ENCODE measurements at places on chromosomes 11 and 22. TPM values are rescaled to one million over a fixed set of nuclear protein-coding genes. Genes with fewer than 3 reads are reported as not detected.
A peak's percentile ranks its signal among the peaks of the same experiment; 100 is the strongest.

DNA sequence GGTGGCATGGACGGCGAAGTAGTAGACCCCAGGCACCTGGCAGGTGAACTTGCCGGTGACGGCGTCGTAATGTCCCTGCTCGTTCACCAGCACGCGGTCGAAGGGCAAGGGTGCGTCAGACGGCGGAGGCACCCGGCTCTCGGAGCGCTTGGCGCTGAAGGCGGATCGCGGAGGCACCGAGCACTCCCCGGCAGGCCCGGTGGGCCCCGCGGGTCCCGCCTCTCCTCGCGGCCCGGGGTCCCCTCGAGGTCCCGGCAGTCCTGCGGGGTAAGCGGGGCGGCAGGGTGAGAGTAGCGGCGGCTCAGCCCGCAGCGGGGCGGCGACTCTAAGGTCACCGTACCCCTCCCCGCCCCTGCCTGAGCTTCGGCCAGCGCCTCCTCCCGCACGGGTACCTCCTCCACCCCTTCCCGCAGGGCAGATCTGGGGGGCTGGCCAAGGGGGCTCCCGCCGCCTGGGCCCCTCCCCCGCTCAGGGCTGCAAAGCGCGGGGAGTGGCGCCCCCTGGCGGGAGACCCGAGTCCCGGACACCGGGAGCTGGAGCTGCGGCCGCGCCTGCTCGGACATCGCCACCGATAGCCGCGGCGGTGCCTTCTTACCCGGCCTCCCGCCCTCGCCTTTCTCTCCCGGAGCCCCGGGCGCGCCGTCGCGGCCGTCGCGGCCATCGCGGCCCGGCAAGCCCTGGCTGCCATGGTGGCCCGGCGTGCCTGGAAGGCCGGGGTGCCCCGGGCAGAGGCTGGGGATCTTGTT lies 921 bp downstream of the C1QTNF5 start:
- peaks cover 25% of the 10 kb centered on the region for H3K4me1 ChIP-seq
- no peak for DNase-seq
- H3K4me3 ChIP-seq, result no peak overlapping the region
- peaks cover 23% of the 10 kb centered on the region for H3K27me3 ChIP-seq

DNA sequence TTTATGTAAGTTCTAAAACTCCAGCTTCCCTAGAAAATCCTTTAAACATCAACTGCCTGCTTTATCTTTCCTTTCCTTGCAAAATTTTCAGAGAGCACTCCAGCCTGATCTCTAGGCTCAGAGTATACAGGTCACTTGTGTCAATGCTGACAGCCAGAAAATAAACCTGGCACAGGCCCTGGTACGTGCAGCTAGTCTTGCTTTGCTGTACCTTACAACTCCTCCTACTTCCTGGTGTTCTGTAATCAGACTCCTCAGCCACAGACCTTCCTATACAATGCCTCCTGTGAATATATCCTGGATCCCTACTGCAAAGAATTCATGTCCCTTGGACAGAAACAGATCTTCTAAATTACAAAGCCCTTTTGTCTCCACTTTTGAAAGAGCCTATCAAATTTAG lies 24.2 kb upstream of the TMEM123 start:
- H3K36me3 ChIP-seq, result no peaks in the 10 kb centered on the region
- H3K27me3 ChIP-seq, result no peaks in the 10 kb centered on the region
- H3K4me3 ChIP-seq, result no peak overlapping the region
- peaks cover 47% of the 10 kb centered on the region for H3K4me1 ChIP-seq
- no peak overlapping the region for H3K27ac ChIP-seq

The SLC25A45 gene
- 17.0 TPM for total RNA-seq

DNA sequence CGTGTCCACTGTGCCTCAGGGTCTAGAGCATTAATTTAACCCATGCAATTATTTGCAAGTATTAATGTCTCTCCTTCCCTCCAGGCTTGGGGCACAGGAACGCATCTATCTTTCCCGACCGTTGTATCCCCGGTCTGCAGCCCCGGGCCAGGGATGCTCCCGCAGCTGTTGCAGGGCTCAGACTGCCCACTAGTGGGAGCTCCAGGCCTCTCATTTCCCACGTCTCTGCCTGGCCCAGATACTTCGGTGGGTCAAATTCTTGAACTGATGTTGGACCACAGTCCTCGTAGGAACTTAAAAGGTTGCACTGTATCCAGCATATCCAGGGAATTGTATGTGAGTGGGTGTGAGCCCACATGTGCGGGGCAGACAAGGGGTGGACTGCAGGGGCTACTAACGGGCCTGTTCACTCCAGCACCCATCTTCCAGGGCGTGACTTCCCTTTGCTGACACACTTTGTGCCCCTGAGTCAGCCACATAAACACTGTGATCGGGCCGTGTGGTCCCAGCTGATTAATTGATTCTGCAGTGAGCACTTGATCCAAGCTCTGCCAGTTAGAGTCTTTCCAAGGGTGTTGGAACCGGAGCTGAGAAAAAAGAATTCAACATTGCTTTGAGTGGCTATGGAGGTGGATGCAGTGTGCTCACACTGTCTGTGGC lies 451.3 kb downstream of the TBC1D22A start:
- DNase-seq, result peak; percentile 38
- H3K4me1 ChIP-seq, result no peaks in the 10 kb centered on the region
- no peaks in the 10 kb centered on the region for H3K36me3 ChIP-seq
- no peak overlapping the region for H3K4me3 ChIP-seq
- H3K27ac ChIP-seq, result no peak overlapping the region

- H3K4me3 ChIP-seq, result no peak overlapping the region
- DNase-seq, result no peak
- no peaks in the 10 kb centered on the region for H3K27me3 ChIP-seq
- no peak overlapping the region for H3K27ac ChIP-seq
- no peaks in the 10 kb centered on the region for H3K36me3 ChIP-seq
- H3K4me1 ChIP-seq, result no peaks in the 10 kb centered on the region
Measured at GRCh38 chr11:79508461-79508860, 67.6 kb upstream of the TENM4 start.

GRCh38 chr11:93225662-93226061 lies 27.9 kb upstream of the SLC36A4 start:
- H3K27ac ChIP-seq, result no peak overlapping the region
- H3K27me3 ChIP-seq, result no peaks in the 10 kb centered on the region
- no peak overlapping the region for H3K4me3 ChIP-seq
- peak; percentile 23 for DNase-seq

The AMPD3 gene
- 43.4 TPM for total RNA-seq

DNA sequence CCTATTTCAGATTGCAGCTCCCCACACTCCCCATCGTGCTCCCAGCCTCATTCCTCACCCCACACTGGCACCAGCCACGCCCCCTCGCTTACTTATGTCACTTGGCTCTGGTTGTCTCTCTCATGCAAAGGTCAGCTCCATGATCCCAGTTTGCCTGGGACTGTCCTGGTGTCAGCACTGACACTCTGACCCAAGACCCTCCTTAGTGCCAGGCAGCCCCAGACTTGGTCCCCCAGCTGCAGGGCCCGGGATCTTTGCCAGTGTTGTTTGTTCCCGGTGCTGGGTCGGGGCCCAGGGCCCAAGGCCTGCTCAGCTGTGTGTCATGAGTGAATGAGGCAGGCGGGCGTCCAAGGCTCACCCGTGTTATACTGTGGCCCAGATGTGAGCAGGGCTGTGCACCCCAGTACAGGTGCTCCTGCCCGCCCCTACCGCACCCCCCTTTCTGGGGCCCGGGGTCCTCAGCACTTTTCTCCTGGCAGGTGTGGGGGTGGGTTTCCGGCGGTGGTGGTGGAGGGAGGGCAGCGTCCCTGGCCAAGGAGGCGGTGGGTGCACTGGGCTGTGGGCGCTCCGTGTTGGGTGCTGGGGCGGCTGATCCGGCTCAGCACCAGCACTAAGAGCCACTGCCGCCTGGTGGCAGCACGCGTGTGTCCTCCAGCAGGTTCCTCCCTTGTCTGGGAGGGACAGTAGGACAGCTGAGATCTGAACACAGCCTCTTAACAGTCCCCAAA lies 19.5 kb downstream of the IL17REL start:
- H3K27ac ChIP-seq, result no peak overlapping the region
- peaks cover 9% of the 10 kb centered on the region for H3K4me1 ChIP-seq
- no peaks in the 10 kb centered on the region for H3K36me3 ChIP-seq
- H3K27me3 ChIP-seq, result no peaks in the 10 kb centered on the region
- no peak overlapping the region for H3K4me3 ChIP-seq

DNA sequence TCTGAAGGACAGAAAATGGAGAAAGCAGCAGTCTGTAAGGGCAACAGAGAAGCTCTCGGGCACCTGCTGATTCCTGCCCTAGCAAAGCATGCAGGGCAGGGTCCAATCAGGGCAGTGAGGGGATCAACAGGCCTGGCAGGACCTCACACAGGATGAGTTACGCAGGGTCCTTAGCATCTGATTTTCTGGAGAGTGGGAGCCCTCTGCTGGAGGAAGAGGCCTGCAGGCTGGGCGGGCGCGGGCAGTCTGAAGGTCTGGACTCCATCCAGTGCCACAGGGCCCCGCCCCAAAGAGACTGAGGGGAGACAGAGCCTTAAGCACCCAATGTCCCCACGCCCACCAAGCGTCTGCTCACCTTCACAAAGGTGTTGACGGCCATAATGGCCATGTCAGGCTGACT lies 28.9 kb downstream of the AP1B1 start:
- H3K27me3 ChIP-seq, result no peaks in the 10 kb centered on the region
- no peaks in the 10 kb centered on the region for H3K4me1 ChIP-seq
- DNase-seq, result no peak
- H3K36me3 ChIP-seq, result peaks cover 37% of the 10 kb centered on the region
- H3K4me3 ChIP-seq, result no peak overlapping the region
- H3K27ac ChIP-seq, result no peak overlapping the region

The MMP11 gene
- 1.6 TPM for total RNA-seq

DNA sequence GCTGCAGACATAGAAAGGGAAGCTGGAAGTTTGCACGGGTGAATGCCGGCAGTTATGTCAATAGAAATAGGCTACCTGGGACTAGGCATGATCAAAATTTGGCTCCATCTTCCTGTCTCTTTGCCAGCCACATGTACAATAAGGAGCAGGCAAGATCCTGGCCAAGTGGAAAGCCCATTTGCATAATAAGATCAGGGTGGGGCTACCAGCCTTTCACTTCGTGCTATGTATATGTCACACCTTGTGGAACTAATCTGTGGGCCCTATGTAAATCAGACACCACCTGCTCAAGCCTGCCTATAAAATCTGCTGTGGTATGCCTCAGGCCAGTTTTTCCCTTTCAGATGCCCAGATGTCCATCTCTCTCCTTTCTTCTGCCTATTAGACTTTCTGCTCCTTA lies 79.3 kb upstream of the DRD2 start:
- no peak overlapping the region for H3K27ac ChIP-seq
- H3K36me3 ChIP-seq, result no peaks in the 10 kb centered on the region
- H3K4me1 ChIP-seq, result no peaks in the 10 kb centered on the region
- DNase-seq, result no peak

DNA sequence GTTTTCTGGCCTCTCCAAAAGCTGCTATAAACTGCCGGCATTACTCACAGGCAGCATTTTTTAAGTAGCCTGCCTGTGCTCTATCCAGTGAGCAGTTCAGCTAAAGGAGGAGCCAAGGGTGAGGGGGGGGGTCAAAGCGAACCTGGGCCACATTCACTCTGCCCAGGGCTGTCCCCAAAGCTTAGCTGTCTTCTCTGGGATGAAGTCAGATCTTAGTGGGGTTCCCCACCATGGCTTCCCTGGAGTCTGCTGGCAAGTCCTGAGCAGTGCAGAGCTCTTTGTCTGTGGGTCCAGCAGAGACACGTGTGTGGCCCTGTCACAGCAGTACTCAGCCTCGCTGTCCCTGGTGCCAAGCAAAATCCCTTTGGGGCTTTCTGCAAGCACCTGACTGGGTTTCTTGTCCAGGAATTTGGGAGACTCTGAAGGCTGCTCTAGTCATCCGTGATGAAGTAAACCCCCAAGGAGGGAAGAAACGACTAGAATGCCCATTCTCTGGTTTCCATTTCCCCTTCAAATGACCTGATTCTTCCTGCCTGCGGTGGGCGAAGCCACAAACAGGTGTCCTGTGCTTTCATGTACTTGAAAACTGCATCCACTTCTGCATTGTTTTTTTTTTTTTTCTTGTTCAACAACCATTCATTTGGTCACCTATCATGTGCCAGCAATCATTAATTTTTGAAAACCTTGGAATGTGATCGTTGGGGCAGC lies 2.6 kb downstream of the KCNJ5 start:
- H3K4me3 ChIP-seq, result no peak overlapping the region
- no peak overlapping the region for H3K27ac ChIP-seq
- no peak for DNase-seq
- peaks cover 15% of the 10 kb centered on the region for H3K27me3 ChIP-seq
- no peaks in the 10 kb centered on the region for H3K36me3 ChIP-seq

DNA sequence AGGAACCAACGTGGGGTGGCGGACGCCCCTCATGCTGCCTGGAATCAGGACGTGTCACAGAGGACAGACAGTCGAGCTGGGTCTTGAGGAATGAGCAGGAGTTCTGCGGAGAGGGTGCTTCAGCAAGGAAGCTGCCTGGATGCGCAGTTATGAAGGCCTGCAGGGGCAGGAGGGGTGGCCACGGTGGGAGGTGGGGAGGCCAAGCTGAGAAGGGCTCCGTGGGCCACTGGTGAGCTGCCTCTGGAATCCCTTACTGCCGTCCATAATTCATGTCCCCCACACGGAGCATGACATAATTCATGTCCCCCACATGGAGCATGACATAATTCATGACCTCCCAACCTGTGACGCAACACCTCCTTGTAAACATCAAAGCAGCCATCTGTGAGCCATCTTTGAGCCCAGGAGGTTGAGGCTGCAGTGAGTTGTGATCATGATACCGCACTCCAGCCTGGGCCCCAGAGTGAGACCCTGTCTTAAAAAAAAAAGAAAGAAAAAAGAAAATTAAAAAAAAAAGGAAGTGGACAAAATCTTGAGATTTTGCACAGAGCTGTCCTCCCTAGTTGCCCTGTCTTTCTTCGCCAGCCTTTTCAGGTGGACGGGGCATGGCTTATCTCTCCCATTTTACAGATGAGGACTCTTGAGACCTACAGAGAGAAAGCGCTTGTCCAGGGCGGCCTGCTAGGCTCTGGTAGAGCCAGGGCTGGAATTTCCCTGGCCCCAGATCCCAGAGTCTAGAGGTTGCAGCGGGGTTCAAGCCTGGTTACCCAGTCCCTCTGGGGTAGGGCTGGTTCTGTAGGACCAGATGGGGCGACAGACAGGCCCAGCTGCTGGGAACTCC lies 24.3 kb upstream of the PICK1 start:
- no peaks in the 10 kb centered on the region for H3K36me3 ChIP-seq
- no peak overlapping the region for H3K27ac ChIP-seq

All from CD4-positive, alpha-beta memory T cell (primary cell).